A549 (cell line): ENCODE measurements at places on chromosomes 16 and 17.
A peak's percentile ranks its signal among the peaks of the same experiment; 100 is the strongest.

DNA sequence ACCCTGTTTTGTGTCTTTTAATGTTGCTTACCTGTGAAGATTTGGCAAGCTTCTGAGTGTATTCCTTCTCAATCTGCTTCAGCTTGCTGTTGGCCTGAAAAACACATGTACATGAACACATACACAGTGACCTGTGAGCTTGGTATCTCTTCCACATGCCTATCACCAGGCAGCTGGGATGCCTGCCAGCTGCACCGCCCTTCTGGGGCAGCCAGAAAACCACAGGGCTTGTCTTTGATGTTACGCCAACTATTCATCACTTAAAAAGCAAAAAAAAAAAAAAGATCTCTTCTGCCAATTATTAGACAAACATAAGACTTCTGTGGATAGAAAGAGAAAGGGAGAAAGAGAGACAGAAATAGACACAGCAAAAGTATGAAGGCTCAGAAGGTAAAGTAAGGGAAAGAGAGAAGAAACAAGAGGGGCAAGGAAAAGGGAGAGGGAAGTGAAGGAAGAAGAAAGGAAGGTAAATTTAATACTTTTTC lies 189.2 kb upstream of the AXIN2 start:
- DNase-seq, result peak; percentile 91

DNA sequence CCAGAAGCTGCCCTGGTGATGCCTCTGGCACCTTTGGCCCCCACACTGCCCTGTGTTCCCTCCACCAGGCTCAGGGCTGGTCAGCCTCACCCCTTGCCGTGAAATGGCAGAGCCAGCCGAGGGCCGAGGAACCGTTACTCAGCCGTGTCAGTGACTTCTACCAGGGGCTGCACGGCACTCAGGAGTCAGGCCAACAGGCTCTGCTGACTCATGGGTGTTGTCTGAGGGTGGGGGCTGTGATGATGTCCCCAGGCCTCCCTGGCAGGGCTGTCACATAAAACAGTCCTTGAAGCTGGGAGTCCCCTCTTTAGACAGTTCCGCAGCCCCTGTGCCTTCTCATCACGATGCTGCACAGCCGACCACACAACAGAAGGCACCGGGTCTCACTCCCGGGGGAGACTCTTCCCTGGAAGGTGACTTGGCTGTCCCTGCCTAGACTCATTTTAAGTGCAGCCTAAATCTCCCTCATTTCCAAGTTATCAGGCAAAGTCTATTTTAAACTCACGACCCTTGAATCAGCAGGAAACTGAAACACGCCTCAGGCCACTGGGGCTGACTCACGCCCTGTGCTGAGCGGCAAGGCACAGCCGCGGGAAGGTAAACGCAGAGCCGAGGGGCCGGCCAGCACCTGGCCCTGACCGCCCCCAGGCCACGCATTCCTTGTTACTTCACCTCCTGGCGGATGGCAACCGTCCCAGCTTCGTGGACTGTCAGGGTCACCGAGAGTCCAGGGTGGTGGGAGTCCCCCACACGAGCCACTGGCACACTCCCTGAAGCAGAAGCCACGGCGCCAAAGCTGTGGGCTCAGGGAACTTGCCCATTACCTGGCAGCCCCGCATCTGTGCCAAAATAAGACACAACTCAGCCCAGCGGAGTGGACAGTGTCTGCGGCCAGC lies 102.6 kb downstream of the ZNF778 start:
- peak; percentile 79 for DNase-seq

DNA sequence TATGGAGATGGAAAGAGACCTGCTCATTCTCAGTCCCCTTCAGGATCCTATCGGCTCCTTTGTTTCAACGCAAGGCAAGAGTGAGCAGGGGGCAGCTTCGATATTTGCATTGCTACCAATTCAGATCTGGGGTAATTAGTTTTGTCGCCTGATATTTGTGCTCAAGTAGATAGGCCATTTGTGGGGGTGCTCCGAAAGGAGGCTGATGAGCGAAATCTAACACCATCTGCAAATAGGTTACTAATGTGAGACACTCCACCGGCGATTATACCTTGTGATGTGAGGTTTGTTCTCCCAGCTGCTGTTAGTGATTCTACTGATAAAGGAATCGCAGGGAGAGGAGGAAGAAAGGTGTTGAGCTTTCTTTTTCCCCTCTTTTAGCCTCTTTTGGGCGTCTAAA lies 31.5 kb downstream of the WSCD1 start:
- no peak for DNase-seq

DNA sequence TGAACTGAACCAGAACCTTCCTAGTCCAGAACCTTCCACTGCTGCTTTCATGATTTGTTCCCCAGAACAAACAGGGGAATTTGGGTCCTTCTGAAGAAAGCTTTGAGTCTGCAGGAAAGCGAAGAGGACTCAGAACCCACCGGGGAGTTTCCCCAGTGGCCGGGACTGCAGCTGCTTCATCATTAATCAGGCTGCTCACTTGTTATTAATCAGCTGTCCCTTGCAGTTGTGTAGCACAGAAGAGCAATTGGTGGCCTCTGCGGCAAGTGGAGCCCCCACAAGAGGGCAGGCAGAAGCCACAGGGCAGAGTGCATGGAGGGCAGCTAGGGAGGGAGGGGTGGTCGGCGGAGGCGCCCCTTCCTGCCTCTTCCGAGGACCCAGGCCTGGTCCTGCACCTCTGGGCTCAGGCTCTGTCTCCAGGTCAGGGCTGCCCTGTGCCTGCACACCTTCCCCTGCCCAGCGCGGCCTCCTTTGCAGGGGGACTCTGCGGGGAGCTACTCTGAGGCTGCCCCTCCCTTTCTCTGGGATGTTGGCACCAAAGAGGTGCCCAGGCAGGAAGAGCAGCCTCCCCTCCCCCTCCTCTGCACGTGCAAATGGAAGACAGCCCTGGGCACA lies 6.9 kb downstream of the CCL17 start:
- DNase-seq, result no peak

DNA sequence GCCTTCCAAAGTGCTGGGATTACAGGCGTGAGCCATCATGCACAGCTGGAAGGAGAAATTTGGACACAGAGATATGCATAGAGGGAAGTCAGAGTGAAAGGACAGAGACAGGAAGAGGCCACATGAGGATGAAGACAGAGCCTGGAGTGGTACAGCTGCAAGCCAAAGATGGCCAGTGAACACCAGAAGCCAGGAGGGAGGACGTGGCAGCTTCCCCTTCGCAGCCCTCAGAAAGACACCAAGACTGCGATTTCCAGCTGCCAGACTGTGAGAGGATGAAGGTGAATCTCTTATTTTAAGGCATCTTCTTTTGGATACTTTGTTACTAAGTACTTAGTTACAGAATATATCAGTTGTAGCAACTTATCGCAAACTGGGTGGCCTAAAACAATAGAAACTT lies 60.5 kb upstream of the PLCG2 start:
- no peak for DNase-seq

DNA sequence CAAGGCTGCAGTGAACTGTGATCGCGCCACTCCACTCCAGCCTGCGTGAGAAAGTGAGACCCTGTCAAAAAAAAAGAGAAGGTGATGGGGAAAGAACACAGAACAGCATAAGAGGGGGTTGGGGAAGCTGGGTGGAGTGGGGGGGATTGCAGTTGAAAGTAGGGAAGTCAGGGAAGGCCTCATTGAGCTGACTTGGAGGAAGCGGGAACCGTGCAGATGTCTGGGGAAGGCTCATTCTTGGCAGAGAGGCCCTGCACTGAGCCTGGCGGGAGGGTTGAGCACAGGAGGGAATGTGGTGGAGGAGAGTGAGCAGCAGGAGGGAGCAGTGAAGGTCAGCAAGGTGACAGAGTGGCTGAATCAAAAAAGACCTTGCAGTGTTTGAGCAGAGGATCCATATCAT lies 26.9 kb downstream of the IL4R start:
- DNase-seq, result no peak

DNA sequence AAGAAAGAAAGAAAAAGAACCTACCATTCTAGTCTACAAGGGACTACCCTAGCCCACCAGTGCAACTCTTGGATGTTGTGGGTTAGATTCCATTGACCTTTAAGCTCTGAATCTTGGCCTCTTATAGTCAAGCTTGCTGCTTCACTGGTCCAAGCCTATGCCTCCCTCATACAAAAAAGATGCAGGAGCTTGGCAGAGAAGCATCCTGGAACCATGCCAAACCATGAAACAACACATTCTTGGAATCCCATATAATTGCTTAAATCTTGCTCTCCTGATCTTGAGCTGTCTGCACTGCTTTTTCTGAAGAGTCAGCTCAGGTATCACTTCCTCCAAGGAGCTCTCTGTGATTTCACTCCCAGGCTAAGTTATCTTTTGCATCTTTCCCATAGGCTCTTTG lies 117.9 kb upstream of the GPR139 start:
- DNase-seq, result no peak

- no peak for DNase-seq
Observed at GRCh38 chr17:79216826-79217225, 142.2 kb downstream of the ENGASE start.

- no peak for DNase-seq
Observed at GRCh38 chr17:62631086-62631935, 3.8 kb downstream of the MRC2 start.

DNA sequence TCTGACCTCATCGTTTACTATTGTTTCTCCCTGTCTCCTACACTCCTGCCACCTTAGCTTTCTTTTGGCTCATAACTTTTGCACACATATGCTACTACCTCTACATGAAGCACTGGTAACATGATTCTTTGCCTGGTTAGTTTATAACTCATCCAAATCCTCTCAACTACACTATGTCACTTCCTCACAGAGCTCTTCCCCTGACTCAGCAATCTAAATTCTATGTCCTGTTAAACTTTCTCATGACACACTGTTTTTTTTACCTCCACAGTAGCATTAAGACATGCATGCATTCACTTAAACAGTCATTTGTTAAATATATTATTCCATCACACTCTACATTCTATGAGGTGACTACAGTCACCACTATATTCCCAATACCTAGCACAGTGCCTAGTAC lies 19.7 kb downstream of the APPBP2 start:
- peak; percentile 50 for DNase-seq

GRCh38 chr17:51353296-51353695 lies 93.0 kb downstream of the UTP18 start:
- no peak for DNase-seq

GRCh38 chr17:66468241-66469087 lies 166.1 kb downstream of the PRKCA start:
- peak; percentile 27 for DNase-seq

DNA sequence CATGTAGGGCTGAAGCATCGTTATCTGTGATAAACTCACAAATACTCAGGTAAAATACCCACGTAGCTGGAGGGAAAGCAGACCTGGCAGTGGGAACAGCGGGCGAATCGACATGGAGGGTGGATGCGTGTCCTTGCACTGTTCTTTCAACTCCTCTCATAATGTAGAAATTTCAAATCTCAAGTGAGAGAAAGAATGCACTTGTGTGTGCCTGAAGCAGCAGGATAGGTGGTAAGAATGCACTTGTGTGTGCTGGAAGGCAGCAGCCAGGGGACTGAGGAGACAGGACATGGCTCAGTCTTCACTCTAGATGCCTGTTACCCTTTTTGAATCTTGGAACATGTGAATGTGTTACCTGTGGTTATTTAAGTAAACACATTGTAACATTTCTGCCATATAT lies 10.4 kb downstream of the IFT140 start:
- no peak for DNase-seq

GRCh38 chr17:49110509-49110908 lies 22.1 kb upstream of the B4GALNT2 start:
- peak; percentile 31 for DNase-seq

DNA sequence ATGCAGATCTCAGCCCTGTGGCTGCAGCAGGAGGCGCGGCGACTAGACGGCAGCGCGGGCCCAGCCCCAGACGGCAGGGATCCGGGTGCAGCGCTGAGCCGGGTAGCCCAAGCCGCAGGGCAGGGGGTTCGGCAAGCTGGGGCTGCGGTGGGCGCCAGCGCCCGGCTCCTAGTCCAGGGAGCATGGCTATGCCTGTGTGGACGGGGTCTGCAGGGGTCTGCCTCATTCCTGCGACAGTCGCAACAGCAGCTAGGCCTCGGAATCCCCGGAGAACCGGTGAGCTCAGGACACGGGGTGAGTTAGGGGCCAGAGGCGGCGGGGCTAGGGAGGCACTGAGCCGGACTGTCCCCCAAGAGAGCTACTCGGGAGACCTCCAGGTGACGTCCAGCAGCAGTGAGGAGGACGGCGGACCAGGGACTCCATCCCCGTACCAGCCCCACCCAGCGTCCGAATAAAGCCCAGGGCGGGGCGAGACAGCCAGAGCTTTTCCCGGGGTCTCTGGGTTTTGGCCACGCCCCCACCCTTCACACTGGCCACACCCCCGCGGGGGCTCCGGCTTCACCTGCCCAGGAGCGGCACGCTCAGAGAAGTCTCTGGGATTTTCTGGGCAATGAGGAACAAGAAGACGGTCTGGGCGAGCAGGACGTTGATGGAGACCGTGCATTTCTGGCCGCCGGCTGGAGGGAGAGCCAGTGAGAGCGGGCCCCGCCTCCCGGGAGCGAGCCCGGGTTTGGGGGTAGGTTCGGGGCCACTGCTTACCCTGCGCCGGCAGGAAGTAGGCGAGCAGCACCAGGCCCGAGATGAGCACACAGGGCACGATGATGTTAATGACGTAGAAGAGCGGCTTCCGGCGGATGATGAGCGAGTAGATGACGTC lies 1.1 kb downstream of the C17orf107 start:
- DNase-seq, result no peak

GRCh38 chr17:2084766-2085647 lies 30.1 kb downstream of the HIC1 start:
- DNase-seq, result no peak

- peak; percentile 84 for DNase-seq
Observed at GRCh38 chr16:81583893-81584631, 139.5 kb downstream of the CMIP start.

GRCh38 chr17:50905460-50905803 lies 39.3 kb upstream of the TOB1 start:
- no peak for DNase-seq

- no peak for DNase-seq
Observed at GRCh38 chr16:8725513-8726178, 51.2 kb downstream of the ABAT start.
